ENCODE measurements at places on chromosomes 7 and 10. TPM values are rescaled to one million over a fixed set of nuclear protein-coding genes. Genes with fewer than 3 reads are reported as not detected.

The OR9A2 gene
- not detected for total RNA-seq

The COL1A2 gene
- total RNA-seq: 1,117 TPM

GRCh38 chr7:136664537-136664936 lies 203.9 kb upstream of the CHRM2 start:
- H3K4me3 ChIP-seq: no peak overlapping the region
- no peaks in the 10 kb centered on the region for H3K36me3 ChIP-seq
- no peak overlapping the region for H3K27ac ChIP-seq
- no peaks in the 10 kb centered on the region for H3K4me1 ChIP-seq
- H3K27me3 ChIP-seq: no peaks in the 10 kb centered on the region

DNA sequence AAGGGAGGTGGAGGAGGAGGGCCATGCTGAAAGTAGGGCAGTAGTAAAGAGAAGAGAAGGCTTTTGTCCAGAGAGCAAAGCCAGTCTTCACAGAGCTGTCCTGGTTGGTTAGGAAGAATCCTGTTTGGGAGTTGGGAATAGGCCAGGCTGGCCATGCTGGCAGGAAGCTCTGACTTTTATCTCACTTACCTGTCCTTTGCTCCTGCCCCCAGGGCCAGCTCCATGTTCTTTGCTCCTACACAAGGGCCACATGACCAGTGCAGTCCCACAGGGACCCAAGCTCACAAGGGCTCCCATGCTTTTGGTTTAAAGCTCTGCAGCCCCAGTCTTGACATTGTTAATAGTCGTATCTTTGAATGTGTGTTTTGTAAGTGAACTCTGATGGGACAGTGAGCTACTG lies 161.6 kb upstream of the KMT2E start:
- DNase-seq: no peak
- H3K4me3 ChIP-seq: no peak overlapping the region
- H3K27me3 ChIP-seq: no peaks in the 10 kb centered on the region
- H3K36me3 ChIP-seq: no peaks in the 10 kb centered on the region
- H3K4me1 ChIP-seq: no peaks in the 10 kb centered on the region

DNA sequence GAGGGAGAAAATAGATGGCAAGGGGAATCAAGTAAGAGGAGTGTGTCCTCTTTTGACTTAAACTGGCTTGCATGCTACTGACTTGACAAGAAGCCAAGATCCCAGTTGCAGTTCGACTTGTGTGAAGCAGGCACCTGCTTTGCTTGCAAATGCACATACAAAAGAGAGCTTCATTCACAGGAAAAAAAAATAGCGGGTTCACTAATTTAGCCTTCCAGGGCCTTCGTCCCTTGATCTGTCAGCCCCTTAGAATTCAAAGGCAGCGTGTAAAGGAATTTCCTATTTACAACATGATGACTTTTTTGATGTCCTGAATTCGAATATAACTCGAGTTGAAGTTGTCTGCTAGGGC lies 192.1 kb downstream of the CELF2 start:
- no peaks in the 10 kb centered on the region for H3K36me3 ChIP-seq
- DNase-seq: no peak
- no peak overlapping the region for H3K4me3 ChIP-seq
- H3K27ac ChIP-seq: no peak overlapping the region

DNA sequence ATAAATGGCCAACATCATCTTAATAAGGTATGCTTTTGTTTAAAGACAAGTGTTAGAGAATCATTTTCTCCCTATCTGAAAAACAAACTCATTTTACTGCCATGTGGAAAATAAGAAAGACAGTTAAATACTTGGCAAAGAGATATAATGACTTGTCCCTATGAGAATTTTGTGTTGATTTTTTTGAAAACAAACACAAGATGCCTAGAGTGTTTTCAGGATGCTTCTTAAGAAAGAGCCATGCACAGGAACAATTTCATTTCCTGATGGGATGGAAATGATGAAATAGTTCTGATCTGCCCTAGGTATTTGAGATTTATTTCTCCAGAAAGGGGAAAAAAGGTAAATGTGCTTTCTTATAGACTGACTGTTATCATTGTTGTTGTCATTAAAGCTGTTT lies 237.5 kb upstream of the GNAI1 start:
- H3K27me3 ChIP-seq: no peaks in the 10 kb centered on the region
- H3K27ac ChIP-seq: no peak overlapping the region
- no peaks in the 10 kb centered on the region for H3K4me1 ChIP-seq
- no peak overlapping the region for H3K4me3 ChIP-seq

The GAD2 gene
- total RNA-seq: not detected

The ITIH2 gene
- not detected for total RNA-seq

GRCh38 chr7:11313801-11314200 lies 340.1 kb downstream of the PHF14 start:
- no peak overlapping the region for H3K4me3 ChIP-seq
- no peak overlapping the region for H3K27ac ChIP-seq
- no peaks in the 10 kb centered on the region for H3K36me3 ChIP-seq
- no peaks in the 10 kb centered on the region for H3K4me1 ChIP-seq
- H3K27me3 ChIP-seq: no peaks in the 10 kb centered on the region

The UPK3BL2 gene
- 10.8 TPM for total RNA-seq

The KMT2E gene
- 139 TPM for total RNA-seq

- H3K4me3 ChIP-seq: no peak overlapping the region
- H3K4me1 ChIP-seq: no peaks in the 10 kb centered on the region
- H3K36me3 ChIP-seq: peaks cover 4% of the 10 kb centered on the region
- no peak overlapping the region for H3K27ac ChIP-seq
These were observed 15.1 kb upstream of the ATE1 start for GRCh38 chr10:121942749-121943416.

The SH3PXD2A gene
- 51.5 TPM for total RNA-seq

- no peak overlapping the region for H3K4me3 ChIP-seq
- no peaks in the 10 kb centered on the region for H3K36me3 ChIP-seq
- H3K27ac ChIP-seq: no peak overlapping the region
- H3K27me3 ChIP-seq: no peaks in the 10 kb centered on the region
These were observed 23.4 kb upstream of the SGCE start for GRCh38 chr7:94679358-94679757.

DNA sequence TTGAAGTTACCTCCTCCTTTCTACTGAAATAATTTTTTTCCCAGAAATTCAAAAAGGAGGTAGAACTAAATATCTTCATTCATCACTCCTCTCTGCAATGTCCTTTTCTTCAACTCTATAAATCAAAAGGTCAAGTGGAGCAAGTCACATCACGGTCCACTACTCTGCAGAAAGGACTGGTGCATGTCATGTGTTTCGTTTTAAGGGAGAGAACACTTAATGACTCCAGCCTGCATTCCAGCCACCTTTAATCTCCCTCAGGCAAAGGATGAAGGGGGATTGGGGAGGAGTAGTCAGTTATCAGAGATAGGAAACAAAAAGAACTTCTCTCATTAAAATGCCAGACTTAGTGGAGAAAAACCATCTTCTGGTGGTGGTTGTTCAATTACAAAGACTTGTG lies 78.9 kb downstream of the ANK3 start:
- no peaks in the 10 kb centered on the region for H3K27me3 ChIP-seq
- no peak overlapping the region for H3K27ac ChIP-seq
- no peaks in the 10 kb centered on the region for H3K4me1 ChIP-seq

GRCh38 chr10:32004161-32004591 lies 52.0 kb downstream of the KIF5B start:
- H3K4me3 ChIP-seq: no peak overlapping the region
- no peaks in the 10 kb centered on the region for H3K36me3 ChIP-seq
- no peaks in the 10 kb centered on the region for H3K4me1 ChIP-seq
- no peak for DNase-seq
- no peaks in the 10 kb centered on the region for H3K27me3 ChIP-seq

GRCh38 chr10:75294866-75295701 lies 59.3 kb upstream of the COMTD1 start:
- H3K4me1 ChIP-seq: peaks cover 32% of the 10 kb centered on the region
- H3K4me3 ChIP-seq: peak overlapping the region; percentile 74
- peak overlapping the region; percentile 87 for H3K27ac ChIP-seq
- no peaks in the 10 kb centered on the region for H3K27me3 ChIP-seq
- peak; percentile 81 for DNase-seq

The ALKBH4 gene
- total RNA-seq: 15.9 TPM

The FANK1 gene
- not detected for total RNA-seq

DNA sequence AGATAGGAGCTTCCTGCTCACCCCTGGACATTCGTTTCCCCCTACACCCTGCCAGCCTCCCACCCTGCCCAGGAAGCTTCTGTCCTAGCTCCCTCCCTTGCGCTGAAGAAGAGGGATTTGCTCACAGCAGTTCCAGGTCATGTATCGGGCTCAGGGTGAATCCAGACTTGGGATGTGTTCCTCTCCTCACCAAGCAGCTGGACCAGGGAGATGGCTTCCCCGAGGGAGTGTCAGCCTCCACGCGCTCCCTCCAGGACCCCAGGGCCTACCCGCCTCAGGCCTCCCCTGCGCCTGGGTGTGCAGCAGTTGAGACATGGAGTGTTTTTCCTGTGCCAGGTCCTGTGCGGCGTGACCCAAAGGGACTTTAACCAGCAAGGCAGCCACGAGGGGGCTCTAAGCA lies 435.6 kb upstream of the FOXK1 start:
- no peak for DNase-seq
- H3K27ac ChIP-seq: no peak overlapping the region
- no peak overlapping the region for H3K4me3 ChIP-seq
- H3K4me1 ChIP-seq: no peaks in the 10 kb centered on the region

DNA sequence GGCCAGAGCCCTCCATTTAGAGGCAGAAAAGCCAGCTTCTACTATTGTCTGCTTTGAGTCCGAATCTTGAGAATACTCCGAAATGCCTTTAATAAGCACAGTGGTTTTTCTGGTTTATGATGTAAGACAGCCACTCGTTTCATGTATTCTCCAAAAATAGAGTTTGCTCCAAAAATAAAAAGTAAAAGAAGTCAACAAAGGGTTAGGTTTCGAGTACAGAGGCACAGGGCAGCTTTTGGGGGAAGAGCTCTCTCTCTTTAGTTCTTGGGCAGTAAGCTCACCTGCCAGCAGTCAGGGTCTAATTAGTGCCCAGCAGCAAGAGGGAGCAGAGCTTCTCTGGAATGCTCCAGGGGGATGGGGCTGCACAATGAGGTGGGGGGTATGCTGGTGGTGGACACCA lies 20.2 kb downstream of the CREB3L2 start:
- peaks cover 67% of the 10 kb centered on the region for H3K4me1 ChIP-seq
- H3K27me3 ChIP-seq: no peaks in the 10 kb centered on the region
- peak overlapping the region; percentile 30 for H3K4me3 ChIP-seq
- no peak for DNase-seq

DNA sequence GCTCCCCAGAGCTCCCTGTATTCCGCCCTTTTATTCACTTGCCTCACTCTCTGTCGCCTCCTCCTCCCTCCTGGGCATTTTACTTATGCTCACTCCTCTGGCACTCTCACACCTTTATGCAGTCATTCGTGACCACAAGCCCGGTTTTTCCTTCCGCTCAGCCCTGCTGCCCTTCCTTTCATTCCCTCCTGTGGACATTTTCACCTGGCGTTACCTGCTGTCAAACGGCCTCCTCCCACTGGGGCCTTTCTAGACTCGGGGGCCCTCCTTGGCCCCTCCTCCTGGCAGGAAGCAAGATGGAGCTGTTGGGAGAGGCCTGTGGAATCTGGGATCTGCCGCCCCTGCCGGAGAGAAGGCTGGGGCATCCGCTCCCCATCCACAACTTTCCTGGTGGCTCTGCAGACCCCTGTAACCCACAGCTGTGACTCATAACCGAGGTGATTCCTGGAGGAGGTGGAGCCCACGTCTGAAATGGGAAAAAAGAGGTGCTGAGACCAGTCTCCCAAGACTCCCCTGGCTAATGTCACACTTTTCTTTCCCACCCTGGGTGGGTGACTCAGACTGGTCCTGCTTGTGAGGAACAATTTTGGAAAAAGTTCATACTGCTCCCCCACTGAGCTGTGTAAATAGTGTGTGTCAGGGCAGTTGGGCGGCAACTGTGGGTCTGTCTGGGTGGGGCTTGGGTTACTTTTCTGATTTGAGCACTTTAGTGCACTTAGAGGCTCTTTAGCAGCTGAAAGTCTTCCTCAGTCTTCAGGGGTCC lies 1.2 kb downstream of the VCL start:
- H3K4me1 ChIP-seq: peaks cover 42% of the 10 kb centered on the region
- no peaks in the 10 kb centered on the region for H3K27me3 ChIP-seq
- peak overlapping the region; percentile 93 for H3K4me3 ChIP-seq
- DNase-seq: peak; percentile 57
- peak overlapping the region; percentile 95 for H3K27ac ChIP-seq

DNA sequence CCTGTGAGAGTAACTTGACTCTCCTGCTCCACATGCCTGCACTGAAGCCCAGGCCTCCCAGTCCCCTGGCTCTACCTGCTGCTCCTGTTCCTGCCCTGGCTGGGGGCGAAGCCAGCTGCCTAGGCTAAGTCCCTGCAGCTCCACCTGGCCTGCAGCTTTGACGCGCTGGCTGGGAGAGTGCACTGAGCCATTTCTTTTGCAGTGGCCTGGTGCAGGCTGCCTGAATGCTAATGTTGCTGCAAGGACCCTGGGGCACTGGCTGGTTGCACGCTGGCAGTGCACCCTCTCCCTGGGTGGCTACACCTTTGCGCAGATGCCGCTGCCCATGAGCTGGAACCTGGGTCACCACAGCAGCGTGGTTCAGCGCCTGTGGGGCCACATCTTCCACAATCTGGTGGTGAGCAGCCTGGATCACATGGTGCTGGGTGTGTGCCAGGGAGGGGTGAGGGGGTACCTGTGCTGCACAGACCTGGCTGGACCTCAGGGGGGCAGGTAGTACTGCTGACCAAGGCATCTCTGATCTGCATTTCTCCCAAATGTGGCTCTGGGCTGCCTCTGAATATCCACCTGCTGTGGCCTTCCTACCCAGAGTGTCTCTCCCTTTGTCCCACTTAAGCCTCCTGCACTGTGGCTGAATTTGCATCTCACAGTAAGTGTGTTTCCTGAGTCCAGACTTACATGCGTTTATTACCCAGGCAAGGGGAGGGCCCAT lies 20.0 kb downstream of the IMPDH1 start:
- no peak overlapping the region for H3K27ac ChIP-seq
- no peak for DNase-seq
- H3K27me3 ChIP-seq: no peaks in the 10 kb centered on the region
- peaks cover 8% of the 10 kb centered on the region for H3K4me1 ChIP-seq
- H3K36me3 ChIP-seq: peaks cover 11% of the 10 kb centered on the region

GRCh38 chr10:127338399-127339110 lies 142.2 kb upstream of the INSYN2A start:
- H3K4me3 ChIP-seq: no peak overlapping the region
- no peaks in the 10 kb centered on the region for H3K36me3 ChIP-seq
- no peak for DNase-seq
- no peaks in the 10 kb centered on the region for H3K27me3 ChIP-seq
- H3K4me1 ChIP-seq: peaks cover 5% of the 10 kb centered on the region

GRCh38 chr10:15293862-15294842 lies 76.9 kb downstream of the FAM171A1 start:
- H3K27ac ChIP-seq: no peak overlapping the region
- peaks cover 6% of the 10 kb centered on the region for H3K4me1 ChIP-seq
- no peak overlapping the region for H3K4me3 ChIP-seq
- no peak for DNase-seq
- no peaks in the 10 kb centered on the region for H3K27me3 ChIP-seq
- H3K36me3 ChIP-seq: no peaks in the 10 kb centered on the region

The TNPO3 gene
- total RNA-seq: 28.6 TPM

All from thoracic aorta (tissue), 2 donors.